ENCODE measurements at places on chromosomes 2 and 18. TPM values are rescaled to one million over a fixed set of nuclear protein-coding genes. Genes with fewer than 3 reads are reported as not detected.

DNA sequence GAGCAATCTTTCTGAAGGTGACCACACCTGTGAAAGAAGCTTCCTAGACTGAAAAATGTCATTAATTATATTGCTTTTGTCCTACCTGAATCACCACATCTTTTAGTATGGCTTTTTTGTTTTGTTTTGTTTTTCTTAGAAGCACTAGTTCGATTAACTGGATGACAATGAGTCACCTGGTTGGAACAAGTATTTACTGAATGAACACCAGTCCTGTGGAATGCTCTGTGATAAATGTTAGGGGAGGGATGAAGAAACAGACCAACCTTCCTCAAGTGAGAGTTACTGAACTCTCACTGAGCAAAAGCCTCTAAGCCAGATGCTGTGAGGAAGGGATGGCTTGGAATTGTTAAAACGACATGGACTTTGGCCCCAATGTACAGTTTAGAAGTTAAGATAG, 26.8 kb upstream of the DCC start:
- H3K36me3 ChIP-seq = no peaks in the 10 kb centered on the region
- H3K4me1 ChIP-seq = no peaks in the 10 kb centered on the region
- no peaks in the 10 kb centered on the region for H3K27me3 ChIP-seq
- no peak overlapping the region for H3K4me3 ChIP-seq

- no peak for DNase-seq
- peaks cover 16% of the 10 kb centered on the region for H3K4me1 ChIP-seq
- peaks cover 3% of the 10 kb centered on the region for H3K36me3 ChIP-seq
These were observed 1.2 kb downstream of the EFEMP1 start for GRCh38 chr2:55922291-55922907.

GRCh38 chr2:163669506-163669905, 66.3 kb downstream of the FIGN start:
- no peaks in the 10 kb centered on the region for H3K4me1 ChIP-seq
- H3K36me3 ChIP-seq = no peaks in the 10 kb centered on the region
- DNase-seq = no peak
- no peak overlapping the region for H3K27ac ChIP-seq

DNA sequence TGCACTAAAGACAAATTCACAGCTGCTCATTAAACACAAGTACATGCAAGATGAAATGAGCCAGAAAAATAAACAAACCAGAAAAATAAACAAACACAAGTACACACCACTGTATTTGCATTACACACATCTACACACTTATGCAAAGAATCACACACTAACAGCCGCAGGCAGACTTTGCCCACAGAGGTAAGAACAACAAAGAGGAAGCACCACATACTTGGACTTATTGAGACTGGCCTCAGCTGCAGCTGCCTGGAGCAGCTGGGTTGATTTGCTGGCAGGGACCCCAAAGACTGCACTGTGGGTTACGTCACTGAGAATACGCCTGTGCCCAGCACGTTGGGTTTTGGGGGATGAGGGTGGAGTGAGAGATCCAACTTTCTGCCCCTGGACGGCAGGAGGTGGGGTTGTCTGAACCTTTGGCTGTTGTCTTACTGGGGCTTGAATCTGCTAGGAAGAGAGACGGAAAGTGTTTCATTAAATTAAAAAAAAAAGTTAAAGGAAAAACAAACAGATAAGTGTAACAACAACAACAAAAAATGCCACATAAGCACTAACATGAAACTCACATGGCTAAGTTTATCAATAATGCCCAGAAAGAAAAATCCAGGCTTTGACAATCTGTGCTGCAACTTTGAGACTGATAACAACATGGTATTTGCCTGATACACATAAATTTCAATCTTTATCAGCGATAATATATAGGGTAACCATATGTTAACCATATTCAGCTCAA, 71.9 kb upstream of the NFU1 start:
- no peak overlapping the region for H3K4me3 ChIP-seq
- H3K4me1 ChIP-seq = peaks cover 16% of the 10 kb centered on the region
- no peak for DNase-seq
- H3K27ac ChIP-seq = peak overlapping the region; percentile 9

DNA sequence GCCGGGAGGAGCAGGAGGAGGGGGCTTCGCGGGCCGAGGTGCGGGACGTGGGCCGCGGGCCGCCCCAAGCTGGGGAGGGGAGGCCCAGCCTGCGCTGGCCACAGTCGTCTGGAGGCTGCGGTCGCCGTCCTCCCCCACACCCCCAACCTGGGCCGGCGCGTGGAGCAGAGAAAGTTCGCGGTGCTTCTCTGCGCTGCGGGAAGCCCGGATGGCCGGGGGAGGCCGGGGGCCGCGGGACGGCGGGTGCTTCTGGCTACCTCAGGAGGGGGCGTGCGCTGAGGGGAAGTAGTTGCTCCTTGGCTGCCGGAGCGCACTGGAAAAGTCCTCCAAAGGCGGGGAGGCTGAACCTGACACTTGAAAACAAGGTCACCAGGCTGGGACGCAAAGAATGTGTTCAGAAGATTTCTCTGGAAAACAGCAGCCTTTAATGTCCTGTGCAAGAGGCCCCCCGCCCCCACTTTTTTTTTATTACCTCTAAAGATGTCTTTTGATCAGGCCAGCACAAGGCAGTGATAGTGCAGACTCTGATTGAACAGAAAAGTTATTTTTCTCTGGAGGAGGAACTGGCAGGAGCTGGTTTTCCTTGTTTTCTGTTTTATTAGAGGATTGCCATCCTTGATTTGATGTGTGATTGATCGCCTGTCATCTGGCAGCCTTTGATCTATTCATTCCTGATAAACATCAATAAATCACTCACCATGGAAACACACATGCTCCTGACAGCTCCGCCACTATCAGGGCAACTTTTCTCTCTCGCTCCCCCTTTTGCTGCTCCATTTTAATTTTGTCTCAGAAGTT, 1.6 kb downstream of the TSHZ1 start:
- peak overlapping the region; percentile 61 for H3K4me3 ChIP-seq
- no peaks in the 10 kb centered on the region for H3K36me3 ChIP-seq
- H3K27me3 ChIP-seq = no peaks in the 10 kb centered on the region
- H3K4me1 ChIP-seq = peaks cover 33% of the 10 kb centered on the region
- DNase-seq = peak; percentile 78

- peaks cover 93% of the 10 kb centered on the region for H3K4me1 ChIP-seq
- peak; percentile 41 for DNase-seq
- H3K27me3 ChIP-seq = no peaks in the 10 kb centered on the region
- peak overlapping the region; percentile 83 for H3K27ac ChIP-seq
These were observed 105.9 kb downstream of the RBMS1 start for GRCh38 chr2:160387558-160388262.

GRCh38 chr2:54677476-54678265, 45.8 kb upstream of the EML6 start:
- H3K27ac ChIP-seq = no peak overlapping the region
- DNase-seq = no peak
- H3K4me3 ChIP-seq = no peak overlapping the region
- no peaks in the 10 kb centered on the region for H3K27me3 ChIP-seq

DNA sequence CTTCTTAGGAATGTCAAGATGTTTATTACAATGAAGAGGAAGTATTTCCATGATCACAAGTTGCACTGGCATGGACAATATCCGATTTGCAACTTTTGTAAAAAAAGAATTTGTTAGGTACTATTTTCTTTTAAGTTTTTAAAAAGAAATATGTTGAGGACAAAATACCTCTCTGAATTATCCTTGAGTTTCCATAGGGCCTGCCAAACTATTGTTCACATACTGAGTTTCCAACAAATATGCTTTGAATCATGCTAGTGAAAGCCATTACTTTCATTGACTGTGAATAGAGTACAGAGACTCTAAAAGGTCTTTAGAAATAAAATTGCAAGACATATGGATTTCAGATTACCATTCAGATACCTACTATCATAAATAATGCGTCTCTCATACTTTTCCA, 566.1 kb downstream of the TMEM182 start:
- no peak for DNase-seq
- no peaks in the 10 kb centered on the region for H3K27me3 ChIP-seq
- H3K4me1 ChIP-seq = no peaks in the 10 kb centered on the region
- H3K27ac ChIP-seq = no peak overlapping the region

DNA sequence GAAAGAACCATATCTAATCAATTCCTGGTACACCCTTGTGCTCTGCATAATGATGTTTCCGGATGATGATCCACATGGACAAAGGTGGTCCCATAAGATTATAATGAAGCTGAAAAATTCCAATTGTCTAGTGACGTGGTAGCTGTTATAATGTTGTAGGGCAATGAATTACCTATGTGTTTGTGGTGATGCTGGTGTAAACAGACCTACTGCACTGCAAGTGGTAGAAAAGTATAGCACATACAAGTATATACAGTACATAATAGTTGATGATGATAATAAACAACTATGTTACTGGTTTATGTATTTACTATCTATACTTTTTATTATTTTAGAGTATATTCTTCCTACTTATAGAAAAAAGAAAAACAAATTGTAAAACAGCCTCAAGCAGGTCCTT, 8.4 kb downstream of the DGKD start:
- DNase-seq = no peak
- no peak overlapping the region for H3K27ac ChIP-seq

GRCh38 chr2:28004086-28004485, 113.6 kb downstream of the BABAM2 start:
- H3K27me3 ChIP-seq = no peaks in the 10 kb centered on the region
- no peak overlapping the region for H3K4me3 ChIP-seq
- no peak overlapping the region for H3K27ac ChIP-seq
- DNase-seq = no peak
- peaks cover 4% of the 10 kb centered on the region for H3K4me1 ChIP-seq

- H3K4me1 ChIP-seq = peaks cover 13% of the 10 kb centered on the region
- peaks cover 22% of the 10 kb centered on the region for H3K27me3 ChIP-seq
- peak overlapping the region; percentile 68 for H3K4me3 ChIP-seq
- DNase-seq = no peak
- peaks cover 4% of the 10 kb centered on the region for H3K36me3 ChIP-seq
These were observed 562 bp downstream of the CENPA start for GRCh38 chr2:26786207-26787028.

DNA sequence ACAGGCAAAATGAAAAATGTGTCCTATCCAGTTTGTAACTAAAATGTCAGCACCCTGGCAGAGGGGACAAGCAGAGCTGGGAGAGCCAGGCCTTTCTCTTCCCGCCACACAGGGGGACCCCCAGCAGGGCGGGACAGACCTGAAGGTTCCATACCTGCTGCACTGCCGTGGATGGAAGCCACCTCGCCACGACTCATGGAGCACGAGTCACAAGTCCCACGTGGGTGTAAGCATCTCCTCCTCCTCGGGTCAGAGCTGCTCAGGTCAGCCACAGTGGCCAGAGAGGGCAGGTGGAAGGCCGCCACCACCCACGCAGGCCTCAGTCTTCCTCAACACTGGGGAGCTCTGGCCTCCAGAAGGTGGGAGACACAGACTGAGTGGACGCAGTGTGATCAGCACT, 21.0 kb downstream of the C1QL2 start:
- no peak overlapping the region for H3K4me3 ChIP-seq
- peaks cover 73% of the 10 kb centered on the region for H3K27me3 ChIP-seq
- H3K36me3 ChIP-seq = no peaks in the 10 kb centered on the region
- H3K4me1 ChIP-seq = peaks cover 1% of the 10 kb centered on the region
- H3K27ac ChIP-seq = no peak overlapping the region

DNA sequence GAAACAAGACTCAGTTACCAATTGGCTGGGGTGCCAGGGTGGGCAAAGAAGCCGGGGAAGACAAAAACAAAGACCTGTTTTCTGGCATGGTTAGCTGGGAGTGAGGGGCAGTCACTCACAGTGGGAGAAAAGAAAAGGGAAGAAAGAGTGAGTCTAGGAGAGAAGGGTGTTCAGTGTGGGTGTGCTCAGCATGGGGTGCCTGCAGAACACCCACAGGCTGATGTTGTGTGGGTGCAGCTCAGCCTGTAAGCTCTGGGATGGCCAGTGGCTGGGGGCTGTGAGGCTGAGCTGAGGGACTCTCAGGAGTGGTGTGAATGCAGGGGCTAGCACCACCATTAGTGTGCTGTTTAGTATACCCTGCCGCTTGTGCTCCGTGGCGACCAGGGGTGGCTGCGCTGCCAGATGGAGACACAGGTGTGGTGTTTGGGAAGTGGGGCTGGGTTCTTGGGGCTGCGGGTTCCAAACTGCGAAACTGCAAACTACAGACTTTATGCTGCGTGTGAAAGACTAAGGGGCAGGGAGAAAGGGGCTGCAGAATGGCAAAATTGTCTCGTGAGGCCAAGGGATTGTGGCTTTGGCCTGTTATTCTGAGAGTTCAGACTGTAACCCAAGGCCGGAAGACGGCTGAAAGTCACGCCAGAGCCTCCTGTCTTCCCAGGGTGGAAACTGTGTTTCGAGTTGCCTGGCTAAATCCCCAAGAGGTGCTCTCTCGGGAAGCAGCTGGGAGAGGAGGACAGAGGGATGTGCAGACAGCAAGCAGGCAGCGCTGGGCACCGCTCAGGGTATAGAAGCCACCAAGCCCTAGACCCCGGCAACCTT, 156.3 kb downstream of the TTC32 start:
- no peak for DNase-seq
- no peak overlapping the region for H3K4me3 ChIP-seq
- no peaks in the 10 kb centered on the region for H3K36me3 ChIP-seq

- DNase-seq = no peak
- H3K4me1 ChIP-seq = no peaks in the 10 kb centered on the region
- no peak overlapping the region for H3K4me3 ChIP-seq
- H3K27me3 ChIP-seq = no peaks in the 10 kb centered on the region
- H3K27ac ChIP-seq = no peak overlapping the region
These were observed 358.0 kb downstream of the HRH4 start for GRCh38 chr18:24818441-24818840.

- H3K27me3 ChIP-seq = no peaks in the 10 kb centered on the region
- DNase-seq = no peak
- no peak overlapping the region for H3K4me3 ChIP-seq
- no peak overlapping the region for H3K27ac ChIP-seq
These were observed 49.0 kb downstream of the SLC16A14 start for GRCh38 chr2:230019742-230020141.

GRCh38 chr2:172046080-172046678, 39.1 kb upstream of the DLX1 start:
- H3K36me3 ChIP-seq = no peaks in the 10 kb centered on the region
- H3K4me3 ChIP-seq = no peak overlapping the region
- no peak overlapping the region for H3K27ac ChIP-seq
- DNase-seq = no peak
- no peaks in the 10 kb centered on the region for H3K4me1 ChIP-seq

GRCh38 chr2:240302933-240303595, 132.4 kb upstream of the GPC1 start:
- H3K27ac ChIP-seq = no peak overlapping the region
- no peaks in the 10 kb centered on the region for H3K36me3 ChIP-seq
- no peak overlapping the region for H3K4me3 ChIP-seq
- DNase-seq = no peak
- H3K27me3 ChIP-seq = no peaks in the 10 kb centered on the region
- no peaks in the 10 kb centered on the region for H3K4me1 ChIP-seq

Gene CCDC148
- not detected for total RNA-seq

Gene SAP130
- total RNA-seq = 4.8 TPM

Gene PARD3B
- 30.8 TPM for total RNA-seq

Gene TANC1
- 59.7 TPM for total RNA-seq

Gene TUBA3D
- not detected for total RNA-seq

Gene SERPINB10
- not detected for total RNA-seq

Gene TSPYL6
- total RNA-seq = not detected

Gene SERPINB11
- not detected for total RNA-seq

Data from stomach (tissue), 19 donors.